ENCODE measurements at places on chromosomes 1 and 21.
A peak's percentile ranks its signal among the peaks of the same experiment; 100 is the strongest.

DNA sequence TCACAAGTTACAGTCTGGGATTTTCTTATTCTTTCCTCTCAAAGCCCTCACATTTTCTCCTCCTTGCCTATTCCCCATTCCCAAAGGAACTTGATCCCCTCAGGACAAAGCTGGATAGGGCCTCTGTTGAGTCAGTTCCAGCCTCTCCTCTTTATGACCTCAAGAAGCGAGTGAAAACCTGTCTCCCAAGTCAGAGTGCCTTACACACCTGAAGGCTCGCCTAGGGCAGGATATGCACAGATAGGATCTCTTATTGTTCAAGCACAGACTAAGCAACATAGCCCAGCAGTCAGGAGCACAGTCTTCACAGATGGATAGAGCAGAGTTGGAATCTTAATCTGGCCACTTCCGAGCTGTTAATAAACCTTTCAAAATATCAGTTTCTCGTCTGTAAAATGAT lies 60.8 kb upstream of the PRRC2C start:
- no peak for DNase-seq

GRCh38 chr1:70220015-70220414 lies 1.2 kb upstream of the SRSF11 start:
- no peak for DNase-seq

DNA sequence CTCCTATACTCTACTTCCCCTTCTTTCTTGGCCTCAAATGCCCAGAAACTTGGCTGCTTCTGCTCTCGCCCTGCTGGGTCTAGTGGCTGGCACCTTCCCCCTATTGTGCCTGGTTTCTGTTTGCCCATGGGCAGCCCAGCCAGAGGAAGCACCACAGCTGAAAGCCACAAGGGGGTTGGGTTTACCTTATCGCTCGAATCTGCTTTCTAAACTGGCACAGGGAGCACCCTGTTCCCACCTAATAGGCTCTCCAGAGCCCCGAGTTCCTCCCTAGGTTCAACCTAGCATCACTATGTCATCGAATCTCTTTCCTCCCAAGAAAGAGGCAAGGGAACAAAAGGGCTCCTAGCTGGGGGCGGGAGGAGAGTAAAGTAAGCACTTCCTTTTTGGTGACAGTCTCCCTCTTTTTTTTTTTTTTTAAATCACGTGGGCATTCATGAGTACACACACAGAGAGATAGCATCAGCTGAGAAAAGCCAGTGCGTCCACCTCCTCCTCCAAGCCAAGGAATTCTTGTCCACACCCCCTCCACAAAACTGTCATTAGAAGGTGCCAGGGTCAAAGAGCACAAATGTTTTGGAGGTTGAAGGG lies 72.8 kb downstream of the PLEKHA6 start:
- peak; percentile 45 for DNase-seq

- DNase-seq: no peak
Measured at GRCh38 chr1:53108646-53109580, 33.5 kb downstream of the SLC1A7 start.

GRCh38 chr1:2304921-2305681 lies 77.0 kb downstream of the SKI start:
- no peak for DNase-seq

DNA sequence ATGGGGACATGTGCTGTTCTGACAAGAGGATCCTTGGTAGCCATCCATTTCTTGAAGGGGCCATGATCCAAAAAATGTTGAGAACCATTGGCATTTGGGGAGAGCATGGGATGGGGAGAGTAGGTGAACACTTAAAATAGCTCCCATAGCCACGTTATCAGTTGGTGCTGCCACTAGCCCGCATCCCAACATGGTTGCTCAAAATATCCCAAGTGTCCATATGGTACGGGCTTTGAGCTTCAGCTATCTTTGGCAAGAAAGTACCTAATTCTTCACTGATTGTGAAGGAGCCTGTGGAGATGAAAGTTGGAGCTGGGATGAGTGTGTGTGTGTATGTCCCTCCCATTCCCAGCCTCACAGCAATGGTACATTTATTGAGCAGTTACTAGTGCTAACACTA lies 3.1 kb upstream of the ZNF648 start:
- DNase-seq: no peak

- DNase-seq: no peak
Measured at GRCh38 chr1:154626456-154627256, 18.7 kb upstream of the ADAR start.
